ENCODE measurements at places on chromosomes 2 and 18. TPM values are rescaled to one million over a fixed set of nuclear protein-coding genes. Genes with fewer than 3 reads are reported as not detected.

The POTEC gene
- 2.9 TPM for total RNA-seq

DNA sequence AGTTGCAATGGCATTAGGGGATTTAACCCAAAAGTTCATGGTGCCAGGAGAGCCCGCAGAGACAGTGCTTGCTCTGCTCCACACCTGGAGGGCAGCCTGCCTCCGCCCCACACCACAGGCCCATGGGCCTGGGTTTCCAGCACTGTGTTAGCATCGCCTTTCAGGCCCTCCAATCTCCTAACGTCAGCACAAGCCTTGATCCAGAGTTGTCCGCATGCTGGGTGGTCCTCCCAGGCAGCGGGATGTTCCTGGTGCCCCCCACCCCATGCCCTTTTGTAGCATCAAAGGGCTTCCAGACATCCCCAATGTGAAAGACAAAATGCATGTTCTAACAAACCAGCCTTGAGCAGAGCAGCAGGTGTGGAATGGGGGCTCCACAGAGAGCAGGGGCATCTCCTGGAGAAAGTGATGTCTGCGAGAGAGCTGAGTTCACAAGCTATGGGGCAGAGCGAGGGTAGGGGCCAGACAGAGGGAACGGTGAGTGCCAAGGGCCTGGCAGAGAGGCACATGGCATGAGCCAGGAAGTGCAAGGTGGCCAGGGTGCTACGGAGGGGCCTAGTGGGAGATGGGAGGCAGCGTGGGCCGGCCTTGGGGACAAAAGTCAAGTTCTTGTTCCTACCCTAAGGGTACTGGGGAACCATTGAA, 119.2 kb downstream of the CYP26B1 start:
- no peak for DNase-seq

GRCh38 chr2:8841932-8842331, 4.5 kb upstream of the KIDINS220 start:
- no peak for DNase-seq

DNA sequence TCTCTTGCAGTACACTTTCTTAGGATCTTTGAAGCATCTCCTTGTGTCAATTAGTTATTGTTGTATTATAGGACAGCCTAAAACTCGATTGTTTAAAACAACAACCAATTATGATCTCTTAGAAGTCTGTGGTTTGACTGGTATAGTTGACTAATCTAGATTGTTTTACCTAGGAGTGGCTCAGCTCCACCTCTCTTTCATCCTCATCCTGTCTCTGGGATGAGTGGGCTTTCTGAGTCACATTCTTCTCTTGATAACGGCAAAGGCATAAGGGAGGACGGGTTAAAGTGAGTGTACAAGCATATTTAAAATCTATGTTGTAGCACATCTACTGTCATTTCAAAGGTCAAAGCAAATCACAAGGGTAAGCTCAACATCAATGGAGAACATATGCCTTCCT, 102.3 kb upstream of the GULP1 start:
- peak; percentile 66 for DNase-seq

The SMYD1 gene
- total RNA-seq, result not detected

GRCh38 chr2:234273887-234274584, 222.8 kb downstream of the ARL4C start:
- no peak for DNase-seq

DNA sequence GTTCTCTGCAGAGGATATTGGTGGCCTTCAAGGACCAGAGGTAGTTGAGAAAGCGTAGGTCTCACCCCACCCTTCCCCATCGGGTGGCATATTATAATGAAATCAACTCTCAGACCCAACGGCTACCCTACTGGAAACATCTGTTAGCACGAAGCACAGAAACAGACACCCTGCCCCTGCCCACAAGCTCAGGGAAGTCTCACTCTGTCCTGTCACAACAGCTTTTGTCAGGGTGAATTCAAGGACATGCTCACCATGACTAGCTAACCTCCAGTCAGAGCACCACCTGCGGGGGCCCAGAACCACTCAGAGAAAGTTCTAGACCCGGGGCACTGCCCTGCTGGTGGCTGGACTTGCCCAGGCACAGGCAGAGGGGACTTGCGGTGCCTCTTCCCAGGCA, 3.5 kb upstream of the B3GNT7 start:
- no peak for DNase-seq

The EMILIN1 gene
- 6.0 TPM for total RNA-seq

DNA sequence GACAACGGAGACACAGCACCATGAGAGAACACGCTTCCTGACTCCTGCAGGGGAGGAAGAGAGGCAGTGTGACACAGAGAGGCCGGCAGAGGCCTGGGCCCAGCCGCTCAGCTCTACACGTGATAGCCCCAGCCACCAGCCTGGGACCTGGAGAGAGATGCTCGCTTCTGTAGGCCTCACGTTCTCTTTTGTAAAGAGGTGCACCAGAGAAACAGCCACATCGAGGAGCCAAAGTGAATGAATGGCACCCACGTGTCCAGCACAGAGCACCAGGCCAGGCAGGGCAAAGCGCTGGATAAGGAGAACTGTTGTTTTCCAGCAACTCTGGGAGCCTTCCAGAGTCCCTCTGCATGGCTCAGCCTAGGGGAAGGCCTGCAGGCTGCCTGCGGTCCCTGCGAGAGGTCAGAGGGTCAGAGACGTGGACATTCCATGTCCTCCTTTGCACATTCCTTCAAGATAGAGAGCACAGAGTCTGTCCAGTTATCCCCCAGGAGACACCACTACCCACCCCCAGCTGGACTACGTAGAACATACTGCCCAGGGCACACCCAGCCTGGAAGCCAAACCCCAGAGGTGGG, 14.2 kb downstream of the LIMS2 start:
- no peak for DNase-seq

The DNAH7 gene
- total RNA-seq, result 0.27 TPM

DNA sequence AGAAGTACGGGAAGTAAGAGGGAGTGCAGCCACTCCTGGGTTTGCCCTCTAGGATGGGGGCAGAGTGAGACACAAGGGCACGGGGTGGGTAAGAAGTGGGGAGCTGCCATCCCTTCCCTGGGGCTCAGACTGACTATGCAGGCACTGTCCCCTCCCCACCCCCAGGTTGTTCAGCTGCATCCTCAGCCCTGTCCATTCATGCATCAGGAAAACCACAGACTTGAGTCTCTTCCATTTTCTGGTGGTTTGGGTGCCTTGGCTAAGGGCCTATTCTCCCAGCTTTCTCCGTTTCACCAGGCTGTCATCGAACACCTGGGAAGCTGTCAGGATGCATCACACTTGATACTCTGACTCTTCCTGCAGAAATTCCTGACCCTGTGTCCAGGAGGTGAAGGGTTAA, 111.9 kb downstream of the TFCP2L1 start:
- peak; percentile 33 for DNase-seq

GRCh38 chr2:161946489-161947107, 127.4 kb downstream of the DPP4 start:
- DNase-seq, result no peak

- no peak for DNase-seq
Measured at GRCh38 chr2:59068255-59068654, 827.1 kb upstream of the FANCL start.

DNA sequence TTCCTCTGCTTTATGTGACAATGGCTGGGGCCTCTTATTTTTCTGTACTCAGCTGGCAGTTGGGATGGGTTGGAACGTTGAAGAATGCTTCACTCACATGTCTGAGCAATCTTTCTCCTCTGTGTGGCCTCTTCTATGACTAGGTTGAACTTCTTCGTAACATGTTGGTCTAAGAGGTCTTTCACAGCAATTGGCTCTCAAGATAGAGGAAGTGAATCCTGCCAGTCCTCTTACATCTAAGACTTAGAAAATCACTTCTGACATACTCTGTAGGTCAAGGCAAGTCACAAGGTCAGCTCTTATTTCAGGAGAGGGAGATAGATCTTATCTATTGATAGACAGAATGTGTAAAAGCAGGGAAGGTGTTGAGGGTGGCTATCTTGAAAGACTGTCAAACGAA, 174.1 kb downstream of the NYAP2 start:
- no peak for DNase-seq

GRCh38 chr2:101983928-101984327, 7.8 kb upstream of the IL1R2 start:
- DNase-seq, result no peak

All from Daoy (cell line).